ENCODE measurements at places on chromosomes 1 and 21. TPM values are rescaled to one million over a fixed set of nuclear protein-coding genes. Genes with fewer than 3 reads are reported as not detected.
A peak's percentile ranks its signal among the peaks of the same experiment; 100 is the strongest.

- DNase-seq: no peak
These were observed 96.9 kb upstream of the SLC25A33 start for GRCh38 chr1:9442278-9442846.

GRCh38 chr1:9737057-9737456, 85.5 kb downstream of the PIK3CD start:
- peak; percentile 69 for DNase-seq

DNA sequence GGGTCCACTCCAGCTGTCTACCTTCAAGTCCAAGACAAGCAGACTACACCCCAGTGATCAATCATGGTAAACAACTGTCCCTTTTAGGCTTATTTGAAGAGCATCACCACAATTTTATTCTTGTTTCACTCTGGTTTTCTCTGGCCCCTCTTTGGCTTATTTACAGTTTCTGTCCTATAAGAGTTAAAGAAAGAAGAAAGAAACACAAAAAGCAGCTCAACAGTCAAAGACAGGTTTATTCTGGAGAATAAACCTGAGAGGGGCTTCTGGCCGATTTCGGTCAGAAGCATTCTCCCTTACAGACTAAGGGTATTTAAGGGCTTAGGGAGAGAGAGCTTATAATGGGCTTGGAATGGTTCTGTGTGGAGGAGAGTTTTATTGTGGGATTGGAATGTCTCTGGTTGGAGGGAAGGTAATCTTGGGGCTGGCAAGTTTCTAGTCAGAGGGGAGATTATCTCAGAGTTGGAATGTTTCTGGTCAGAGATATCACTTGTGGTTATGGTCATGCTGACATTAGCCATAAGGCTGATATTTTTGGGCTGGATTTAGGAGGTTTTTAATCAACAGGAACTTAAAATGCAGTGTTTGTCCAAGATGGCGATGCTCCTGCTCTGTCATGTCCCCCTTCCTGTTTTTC, 161.0 kb downstream of the URB2 start:
- no peak for DNase-seq

DNA sequence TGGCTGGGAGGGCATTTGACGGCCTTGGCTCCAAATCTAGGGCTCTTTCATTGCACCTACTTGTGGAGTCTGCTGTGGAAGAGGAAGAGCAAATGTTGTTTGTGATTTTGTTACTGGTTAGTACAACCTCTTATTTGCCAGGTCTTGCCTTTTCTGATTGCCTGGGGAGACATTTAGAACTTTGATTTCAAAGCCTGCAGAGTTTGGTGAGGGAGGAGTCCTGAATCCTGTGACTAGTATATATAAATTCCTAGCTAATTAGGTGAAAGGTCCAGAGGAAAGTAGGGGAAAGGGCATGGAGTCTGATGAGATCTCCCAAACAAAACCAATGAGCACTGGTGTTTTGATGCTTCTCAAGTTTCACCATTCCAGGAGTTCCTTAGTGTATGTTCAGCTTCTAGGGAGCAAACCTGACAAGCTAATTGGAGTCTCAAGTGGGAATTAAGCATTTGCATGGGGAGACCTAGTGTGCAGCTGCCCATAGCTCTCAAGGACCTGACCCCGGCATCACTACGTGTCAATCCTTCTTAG, 5.1 kb upstream of the HMGCS2 start:
- no peak for DNase-seq

DNA sequence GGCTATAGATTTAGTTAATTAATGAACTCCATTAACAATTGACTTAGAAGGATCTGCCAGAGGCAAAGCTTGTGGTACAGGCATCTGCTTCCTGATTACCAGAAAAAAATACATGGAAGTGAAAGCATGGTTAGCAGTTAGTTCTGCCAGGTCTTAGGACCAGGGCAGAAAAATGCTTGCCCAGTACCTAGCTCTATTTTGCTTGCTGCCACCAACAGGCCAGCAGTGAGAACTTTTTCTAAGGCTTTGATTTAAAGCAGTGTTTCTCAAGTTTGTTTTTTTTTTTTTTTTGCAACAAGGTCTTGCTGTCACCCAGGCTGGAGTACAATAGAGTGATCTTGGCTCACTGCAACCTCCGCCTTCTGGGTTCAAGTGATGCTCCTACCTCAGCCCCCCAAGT, 16.4 kb upstream of the MTF1 start:
- DNase-seq: no peak

The TMEM59 gene
- total RNA-seq: 248 TPM

The AKNAD1 gene
- 1.0 TPM for total RNA-seq

The LCE1C gene
- not detected for total RNA-seq
